Substantia nigra (tissue), 51 donors: ENCODE measurements at places on chromosomes 7 and 10.

DNA sequence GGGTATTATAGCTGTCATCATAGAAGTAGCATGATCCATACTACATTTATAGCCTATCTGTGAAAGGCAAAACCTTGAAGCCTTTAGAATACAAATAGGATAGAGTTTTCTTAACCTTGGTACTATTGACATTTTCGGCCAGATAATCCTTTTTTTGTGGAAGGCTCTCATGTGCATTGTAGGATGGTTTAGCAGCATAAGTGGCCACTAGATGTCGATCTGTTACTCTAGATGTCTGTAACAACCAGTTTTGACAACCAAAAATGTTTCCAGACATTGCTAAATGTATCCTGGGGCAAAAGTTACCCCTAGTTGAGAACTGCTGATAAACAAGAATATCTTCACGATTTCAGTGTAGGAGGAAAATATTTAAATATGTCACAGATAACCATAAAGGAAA lies 319.4 kb upstream of the GALNT17 start:
- no peak for DNase-seq

DNA sequence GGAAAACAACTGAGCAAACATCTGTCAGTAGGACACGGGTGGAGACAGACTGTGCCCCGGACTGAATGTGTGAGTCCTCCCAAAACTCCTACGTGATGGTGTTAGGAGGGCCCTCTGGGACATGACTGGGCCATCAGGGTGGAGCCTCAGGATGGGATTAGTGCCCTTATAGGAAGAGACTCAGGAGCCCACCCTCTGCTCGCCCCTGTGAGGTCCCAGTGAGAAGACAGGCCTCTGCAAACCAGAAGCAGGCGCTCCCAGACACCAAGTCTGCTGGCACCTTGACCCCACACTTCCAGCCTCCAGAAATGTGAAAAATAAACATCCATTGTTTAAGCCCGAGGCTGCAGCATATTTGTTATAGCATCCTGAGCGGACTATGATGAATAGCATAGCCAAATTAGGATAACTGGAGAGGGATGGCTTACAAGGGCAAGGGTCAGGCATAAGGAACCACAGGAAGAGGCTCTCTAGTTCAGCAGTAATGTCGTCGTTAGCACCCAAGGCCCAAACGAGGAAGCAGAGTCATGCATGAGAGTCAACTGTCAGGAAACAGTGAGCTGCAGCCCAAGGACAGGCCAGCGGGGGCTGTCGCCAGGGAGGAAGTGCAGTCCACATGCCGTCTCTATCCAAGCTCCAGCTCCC lies 50.6 kb downstream of the PTPRN2 start:
- DNase-seq = no peak

- DNase-seq = no peak
Measured at GRCh38 chr10:25616903-25617592, 317.0 kb upstream of the MYO3A start.

DNA sequence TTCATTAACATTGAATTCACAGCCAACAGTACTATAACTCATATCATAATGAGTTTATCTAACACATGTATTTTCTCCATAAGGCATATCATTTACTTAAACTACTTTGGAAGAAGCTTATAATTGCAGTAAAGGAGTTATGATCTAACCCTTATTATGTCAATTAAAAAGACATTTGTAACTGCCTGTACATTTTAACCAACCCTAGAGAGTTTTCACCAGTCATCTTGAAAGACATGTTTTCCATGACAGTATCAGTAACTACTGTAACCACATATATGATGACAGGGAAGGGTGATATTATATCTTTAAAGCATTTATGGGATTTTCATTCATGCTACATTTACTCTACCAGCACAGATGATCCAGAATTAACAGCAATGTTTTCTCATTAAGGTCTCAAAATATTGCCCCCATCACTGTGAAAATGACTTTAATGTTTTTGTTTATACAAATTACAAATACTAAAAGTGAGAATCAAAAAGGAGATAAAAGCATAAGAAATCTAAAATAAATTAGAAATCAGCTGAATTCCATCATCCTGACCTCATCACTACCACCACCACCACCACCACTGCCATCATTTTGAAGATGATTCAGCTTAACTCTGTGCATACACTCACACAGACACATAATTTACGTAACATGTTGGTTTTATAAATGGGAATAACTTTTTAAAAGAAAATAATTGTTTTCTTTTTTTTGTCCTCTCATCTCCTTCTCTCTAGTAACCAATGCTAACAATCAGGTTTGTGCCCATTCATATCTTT lies 53.6 kb downstream of the MKLN1 start:
- no peak for DNase-seq

DNA sequence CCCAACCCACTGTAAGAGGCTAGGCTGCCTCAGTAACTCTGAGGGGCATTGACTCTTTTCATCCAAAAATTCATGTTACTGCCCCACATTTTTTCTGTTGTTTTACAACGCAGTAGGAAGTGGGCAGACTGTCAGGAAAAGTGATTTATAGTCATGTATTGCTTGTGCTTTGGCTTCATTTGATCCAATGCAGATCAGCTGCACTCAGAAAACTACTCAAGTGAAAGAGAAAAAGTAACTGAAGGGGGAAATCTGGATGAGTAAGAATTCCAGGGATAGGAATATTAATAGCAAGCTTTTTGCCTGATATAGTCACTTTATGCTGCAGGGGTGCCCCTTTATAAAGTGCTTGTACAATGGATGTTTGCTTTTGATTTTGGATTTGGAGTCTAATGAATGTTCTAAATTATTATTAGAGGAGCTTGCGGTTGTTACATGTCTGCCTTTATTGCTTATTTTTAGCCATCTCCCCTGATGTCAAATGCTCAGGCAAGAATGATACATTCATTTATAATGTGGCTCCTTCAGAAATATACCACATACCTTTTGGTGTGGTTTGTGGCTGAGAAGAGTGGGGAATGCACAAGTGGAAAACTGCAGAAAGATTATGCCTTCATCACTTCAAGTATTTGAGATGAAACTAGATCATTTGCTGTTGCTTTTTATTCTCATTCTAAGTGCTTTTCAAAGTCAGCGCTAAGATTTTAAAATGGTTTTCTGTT lies 86.1 kb downstream of the EGFR start:
- DNase-seq = no peak

DNA sequence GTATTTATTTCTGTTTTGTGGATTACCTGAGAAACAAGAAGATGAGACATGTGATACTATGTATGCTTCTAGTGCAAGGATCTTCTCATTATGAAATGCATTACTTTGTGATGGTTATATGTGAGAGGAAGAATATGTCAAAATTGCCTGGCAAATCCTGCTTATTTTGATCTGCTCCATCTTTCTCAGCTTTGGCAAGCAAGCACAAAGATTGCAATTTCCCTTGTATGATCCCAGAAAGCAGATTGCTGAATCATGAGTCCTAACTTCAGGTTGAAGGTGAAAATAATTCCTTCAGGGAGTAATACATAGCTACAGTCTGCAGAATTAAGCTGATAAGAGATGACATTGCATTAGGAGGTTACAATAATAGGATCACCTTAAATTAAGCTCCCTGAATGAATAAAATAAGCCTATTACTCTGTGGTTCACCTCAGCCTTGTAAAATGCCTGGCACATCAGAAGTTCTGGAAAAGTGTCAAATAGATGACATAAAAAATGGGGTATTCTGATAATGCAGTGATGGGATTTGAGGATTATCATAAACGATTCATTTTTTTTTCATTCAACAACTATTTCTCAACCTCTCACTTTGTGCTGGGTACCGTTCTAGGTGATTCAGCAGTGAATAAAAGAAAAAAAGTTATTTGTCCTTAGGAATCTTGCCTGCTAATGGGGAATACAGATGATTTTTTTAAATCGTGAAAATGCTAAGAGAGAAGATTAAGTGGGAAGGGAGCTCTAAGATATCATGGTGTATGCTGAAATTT lies 120.7 kb downstream of the CHN2 start:
- DNase-seq = no peak
